ENCODE measurements at places on chromosomes 12 and 14. TPM values are rescaled to one million over a fixed set of nuclear protein-coding genes. Genes with fewer than 3 reads are reported as not detected.
A peak's percentile ranks its signal among the peaks of the same experiment; 100 is the strongest.

The CLEC6A gene
- not detected for total RNA-seq

The LALBA gene
- total RNA-seq = not detected

The SERPINA12 gene
- not detected for total RNA-seq

The ACSS3 gene
- not detected for total RNA-seq

The SLC25A47 gene
- total RNA-seq = not detected

The SLC6A13 gene
- total RNA-seq = not detected

The FBXL14 gene
- 25.3 TPM for total RNA-seq

The RTL1 gene
- total RNA-seq = not detected

The GPR132 gene
- total RNA-seq = 24.9 TPM

The SLC5A8 gene
- not detected for total RNA-seq

GRCh38 chr12:116697716-116698115 lies 40.2 kb downstream of the SPRING1 start:
- no peak for DNase-seq

DNA sequence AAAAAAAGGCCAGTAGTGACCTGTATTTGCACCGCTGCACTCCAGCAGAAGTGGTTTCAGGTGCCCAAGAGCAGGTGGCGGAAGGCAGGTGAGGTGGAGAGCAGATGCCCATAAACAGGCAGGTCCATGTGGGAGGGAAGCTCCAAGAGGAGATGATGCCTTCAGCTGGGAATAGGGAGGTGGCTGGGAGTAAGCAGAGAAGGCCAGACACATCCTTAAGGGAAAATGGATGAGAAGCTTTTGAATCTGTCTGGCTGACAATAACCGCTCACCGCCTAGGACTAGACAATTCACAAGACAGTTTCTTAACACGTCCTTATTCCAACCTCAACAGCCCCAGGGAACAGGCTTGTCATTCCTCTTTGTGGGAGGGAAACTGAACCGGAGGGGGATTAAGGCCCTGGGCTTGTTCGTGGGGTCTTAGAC lies 43.9 kb upstream of the PLEKHG6 start:
- no peak for DNase-seq

DNA sequence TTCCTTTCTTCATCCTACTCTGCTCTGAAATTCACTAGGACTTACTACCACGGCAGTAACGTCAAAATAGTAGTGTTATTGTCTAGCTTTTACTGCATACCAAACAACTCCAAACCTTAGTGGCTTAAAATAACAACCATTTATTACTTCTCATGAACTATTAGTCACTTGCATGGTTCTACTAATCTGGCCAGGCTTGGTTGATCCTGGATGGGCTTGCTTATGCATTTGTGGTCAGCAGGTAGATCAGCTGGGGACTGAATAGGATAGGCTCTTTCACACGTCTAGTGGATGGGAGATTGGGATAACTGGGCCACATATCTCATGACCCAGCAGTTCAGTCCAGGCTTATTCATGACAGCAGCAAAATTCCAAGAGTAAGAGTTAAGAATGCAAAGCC lies 9.4 kb upstream of the SLC35F4 start:
- no peak for DNase-seq

GRCh38 chr12:124264089-124264795 lies 30.7 kb upstream of the RFLNA start:
- DNase-seq = no peak

DNA sequence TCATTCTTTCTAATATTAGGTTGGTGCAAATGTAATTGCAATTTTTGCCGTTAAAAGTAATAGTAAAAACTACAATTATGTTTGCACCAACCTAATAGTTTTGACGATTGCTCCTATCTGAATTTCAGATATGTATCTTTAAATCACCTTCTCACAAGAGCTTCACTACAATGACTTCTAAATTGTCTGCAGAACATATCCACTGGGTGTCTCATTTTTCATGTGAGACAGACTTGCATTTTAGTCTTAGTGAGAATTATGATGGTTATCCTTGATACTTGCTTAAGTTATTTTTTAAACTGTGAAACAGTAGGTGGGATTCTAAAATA lies 84.6 kb downstream of the ITPR2 start:
- no peak for DNase-seq

DNA sequence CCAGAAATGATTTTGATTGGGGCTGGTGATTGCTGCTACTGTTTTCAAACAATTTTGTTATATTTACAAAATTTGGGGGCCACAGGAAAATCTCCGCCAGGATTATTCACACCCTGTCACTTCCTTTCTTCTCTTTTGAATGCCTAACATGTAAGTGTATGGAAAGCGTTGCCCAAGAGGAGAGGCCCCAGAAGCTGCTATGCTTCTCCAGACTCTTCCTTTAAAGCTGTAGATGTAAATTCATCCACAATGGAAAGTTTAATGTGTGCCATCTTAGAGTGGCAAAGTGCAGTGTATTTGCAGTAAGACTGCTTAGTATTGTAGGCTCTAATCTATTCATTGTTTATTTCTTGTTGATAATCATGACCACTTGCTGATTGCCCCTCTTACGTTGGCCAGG lies 136.7 kb upstream of the LRIG3 start:
- no peak for DNase-seq

GRCh38 chr14:38737686-38738407 lies 365.2 kb downstream of the SEC23A start:
- DNase-seq = no peak

DNA sequence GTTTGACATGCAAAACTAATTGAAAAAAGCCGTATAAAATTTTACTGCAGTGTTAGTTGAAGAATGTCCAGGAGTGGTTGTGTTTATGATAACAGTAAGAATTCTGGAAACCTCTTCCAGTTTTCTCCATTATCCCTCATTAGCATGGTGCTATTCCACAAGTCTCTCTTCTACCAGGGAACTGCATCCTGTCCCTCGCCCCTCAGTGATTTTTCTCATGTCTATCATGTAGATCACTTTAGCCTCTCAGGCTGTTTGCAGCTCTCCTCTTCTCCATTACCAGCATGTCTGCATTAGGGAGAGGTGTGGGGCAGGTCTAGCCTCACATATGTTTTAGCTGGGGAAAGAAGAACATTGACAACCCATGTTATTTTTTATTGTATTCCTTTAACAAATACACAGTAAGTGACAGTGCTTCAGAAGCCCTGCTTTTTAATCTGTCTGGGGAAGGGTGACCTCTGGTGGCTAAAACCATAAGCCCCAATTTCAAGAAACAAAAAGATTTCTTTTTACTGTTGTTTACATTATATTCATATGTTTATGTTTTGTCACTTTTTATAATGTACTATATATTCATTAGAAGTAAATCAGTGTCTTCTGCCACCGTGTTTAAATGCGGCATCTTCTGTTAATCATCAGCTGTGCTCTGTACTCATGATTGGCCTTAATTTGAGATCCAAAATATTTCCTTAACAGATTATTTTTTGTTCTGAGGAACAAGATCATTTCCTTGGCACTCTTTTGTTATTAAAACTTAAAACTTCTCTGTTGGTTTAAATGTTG lies 70.7 kb downstream of the RASSF8 start:
- DNase-seq = peak; percentile 27

- DNase-seq = peak; percentile 35
Observed at GRCh38 chr12:79927772-79928474, 7.0 kb downstream of the PPP1R12A start.

- DNase-seq = no peak
Observed at GRCh38 chr14:106848330-106849121, 1322.1 kb downstream of the TMEM121 start.

DNA sequence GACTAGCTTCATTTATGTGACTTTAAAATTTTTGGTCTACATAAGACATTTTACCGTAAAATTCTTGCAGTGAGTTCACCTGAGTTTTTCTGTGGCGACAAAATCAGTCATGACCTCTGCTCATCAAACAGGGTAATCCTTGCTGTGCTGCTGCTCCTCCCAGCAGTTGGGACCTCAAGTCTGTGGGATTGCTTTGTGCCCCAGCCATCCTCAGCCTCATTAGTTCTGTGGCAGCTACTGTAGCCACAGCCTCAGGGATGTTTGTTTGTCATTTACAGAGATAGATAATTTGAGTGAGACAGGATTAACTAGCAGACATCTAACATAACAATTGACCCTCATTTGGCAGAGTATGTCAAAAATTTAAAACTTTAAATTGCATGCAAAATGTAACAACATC lies 357.0 kb downstream of the PCNX1 start:
- no peak for DNase-seq

- DNase-seq = no peak
Observed at GRCh38 chr12:72502546-72502945, 230.4 kb downstream of the TRHDE start.

- DNase-seq = no peak
Observed at GRCh38 chr12:105076098-105076497, 8.2 kb downstream of the ALDH1L2 start.

- no peak for DNase-seq
Observed at GRCh38 chr14:52716155-52716554, 9.2 kb downstream of the PSMC6 start.

- no peak for DNase-seq
Observed at GRCh38 chr14:23259426-23259825, 21.7 kb downstream of the RNF212B start.

- DNase-seq = no peak
Observed at GRCh38 chr12:98635657-98636323, 8.8 kb downstream of the IKBIP start.

GRCh38 chr12:53781228-53781801 lies 29.5 kb upstream of the CISTR start:
- no peak for DNase-seq

DNA sequence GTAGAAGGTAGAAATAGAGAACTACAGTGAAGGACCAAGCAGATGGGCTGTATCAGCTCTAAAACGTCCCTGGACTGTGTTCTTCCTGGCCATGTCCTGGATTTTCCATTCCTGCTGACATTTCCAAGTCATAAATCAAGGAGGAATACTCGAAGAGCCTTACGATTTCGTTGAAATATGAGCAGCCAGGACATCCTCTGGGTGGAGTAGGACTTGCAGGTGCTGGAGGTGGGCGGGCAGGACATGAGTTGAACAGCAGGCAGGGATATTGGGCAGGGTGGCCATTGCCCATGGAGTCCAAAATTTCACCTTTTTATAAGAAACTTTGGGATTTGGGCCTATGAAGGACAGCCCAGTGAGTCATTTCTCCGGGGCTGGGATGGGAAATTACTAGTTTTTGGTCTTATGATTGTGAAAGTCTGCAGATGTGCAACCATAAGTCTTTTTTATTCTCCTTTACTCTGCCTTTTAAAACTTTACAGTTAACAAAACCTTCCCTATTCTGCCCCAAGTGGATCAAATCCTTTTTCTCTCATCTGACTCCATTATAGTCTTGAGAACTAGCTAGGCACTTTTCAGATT lies 88.8 kb downstream of the TMX1 start:
- no peak for DNase-seq

DNA sequence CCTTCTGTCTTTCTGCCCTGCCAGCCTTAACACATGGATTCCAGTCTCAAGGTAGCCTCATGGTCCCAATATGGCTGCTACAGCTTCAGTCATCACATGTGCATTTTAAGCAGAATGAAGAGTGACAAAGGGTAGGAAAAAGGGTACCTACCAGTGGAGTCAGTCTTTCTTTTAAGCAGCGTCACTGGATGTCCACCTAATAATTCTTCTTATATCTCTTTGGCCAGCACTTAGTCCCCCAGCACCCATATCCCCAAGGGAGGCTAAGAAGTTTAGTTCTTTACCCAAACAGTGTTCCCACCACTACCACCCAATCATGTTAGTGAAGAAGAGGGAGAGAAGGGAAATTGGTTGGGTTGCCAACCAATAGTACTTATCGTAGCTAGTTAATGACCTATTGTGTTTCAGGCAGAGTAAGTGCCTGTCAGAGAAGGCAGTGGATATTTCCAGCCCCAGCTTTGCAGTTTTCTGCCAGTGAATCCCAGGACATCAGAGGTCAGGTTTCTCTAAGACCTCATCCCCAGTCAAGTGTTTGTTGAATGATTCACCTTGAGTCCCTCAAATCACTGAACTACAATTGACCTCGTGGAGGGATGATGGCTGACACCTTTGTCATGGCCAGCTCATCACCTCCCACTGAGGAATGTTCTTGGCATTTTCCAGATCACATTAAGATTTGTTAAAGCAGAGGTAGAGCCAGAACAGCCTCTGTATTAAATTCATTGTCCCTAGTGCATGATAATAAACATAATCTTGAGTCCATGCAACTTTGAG lies 250.9 kb upstream of the CRY1 start:
- no peak for DNase-seq

DNA sequence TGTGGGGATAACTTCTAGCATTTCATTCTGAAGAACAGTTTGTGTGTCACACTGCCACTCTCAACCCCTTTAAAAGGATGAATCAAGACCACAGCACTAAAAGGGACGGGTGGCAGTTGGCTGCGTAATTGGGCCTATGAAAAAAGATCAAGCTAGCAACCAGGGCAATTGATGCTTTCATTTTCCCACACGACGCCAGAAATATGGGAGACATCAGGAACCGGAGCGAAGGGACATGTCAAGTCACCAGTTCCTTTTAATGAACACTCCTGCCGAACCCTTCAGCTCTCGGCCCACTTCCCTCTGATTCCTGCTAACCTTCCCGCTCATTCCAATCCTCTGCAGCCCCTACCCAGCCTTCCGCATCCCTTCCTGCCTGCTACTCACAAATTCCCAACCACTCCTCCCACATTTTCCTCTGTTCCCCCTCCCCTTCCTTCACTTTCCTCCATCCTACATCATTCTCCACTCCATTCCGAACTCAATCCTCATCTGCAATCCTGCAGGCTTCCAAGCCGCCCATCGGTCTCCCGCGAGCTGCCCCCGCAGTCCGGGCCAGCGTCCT lies 753 bp downstream of the CSRNP2 start:
- peak; percentile 23 for DNase-seq

GRCh38 chr14:105169776-105170655 lies 1.4 kb upstream of the JAG2 start:
- DNase-seq = no peak

GRCh38 chr12:52763991-52764390 lies 13.2 kb downstream of the KRT76 start:
- DNase-seq = no peak

GRCh38 chr12:87283111-87283510 lies 746.1 kb downstream of the C12orf50 start:
- DNase-seq = no peak

- no peak for DNase-seq
Observed at GRCh38 chr12:1464925-1465324, 129.5 kb downstream of the FBXL14 start.

GRCh38 chr14:101102875-101103274 lies 199.4 kb upstream of the RTL1 start:
- no peak for DNase-seq

- DNase-seq = no peak
Observed at GRCh38 chr14:99150236-99150635, 121.8 kb downstream of the BCL11B start.

DNA sequence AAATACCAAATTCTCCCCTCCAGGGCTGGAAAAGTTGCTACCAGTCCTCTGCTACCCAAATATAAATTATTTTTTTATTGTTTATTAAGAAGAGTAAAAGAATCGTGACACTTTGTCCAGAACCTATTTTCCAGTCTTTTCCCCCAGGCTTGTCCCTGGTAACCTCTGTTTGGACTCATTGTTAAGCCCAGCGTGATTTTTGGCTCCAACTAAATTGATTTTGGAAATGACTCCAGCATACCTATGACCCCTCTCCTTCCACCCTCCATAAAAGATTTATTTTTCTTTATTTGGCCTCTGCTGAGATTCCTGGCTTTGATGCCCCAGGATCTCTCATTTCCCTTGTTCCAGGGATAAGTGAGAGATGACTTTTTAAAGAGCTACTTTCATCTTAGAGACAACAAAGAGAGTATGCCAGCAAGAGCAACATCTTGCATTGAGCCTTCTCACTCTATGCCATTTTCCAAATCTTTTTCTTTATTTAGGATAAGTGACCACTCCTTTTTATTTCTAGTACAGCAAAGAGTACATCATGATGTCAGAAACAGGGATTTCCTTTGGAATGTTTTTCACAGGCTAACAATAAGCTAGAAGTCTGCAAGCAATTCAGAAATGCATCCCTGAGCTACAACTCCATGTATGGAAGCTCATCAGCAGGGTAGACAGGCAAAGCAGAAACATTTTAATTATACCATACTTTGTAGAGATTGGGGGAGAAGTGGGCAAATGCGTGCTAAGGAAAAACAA lies 75.8 kb downstream of the DAD1 start:
- no peak for DNase-seq
